Activated CD4-positive, alpha-beta T cell treated with anti-CD3 and anti-CD28 coated beads, Interleukin-2, amount 10 ng/mL, durations not matched to agents 24 days and 14 days (primary cell): ENCODE measurements at places on chromosomes 1 and 21. TPM values are rescaled to one million over a fixed set of nuclear protein-coding genes. Genes with fewer than 3 reads are reported as not detected.

GRCh38 chr21:8989261-8989711, 1532.1 kb upstream of the TPTE start:
- DNase-seq = peak; percentile 38

GRCh38 chr1:220356981-220357850, 85.0 kb upstream of the RAB3GAP2 start:
- no peak for DNase-seq

DNA sequence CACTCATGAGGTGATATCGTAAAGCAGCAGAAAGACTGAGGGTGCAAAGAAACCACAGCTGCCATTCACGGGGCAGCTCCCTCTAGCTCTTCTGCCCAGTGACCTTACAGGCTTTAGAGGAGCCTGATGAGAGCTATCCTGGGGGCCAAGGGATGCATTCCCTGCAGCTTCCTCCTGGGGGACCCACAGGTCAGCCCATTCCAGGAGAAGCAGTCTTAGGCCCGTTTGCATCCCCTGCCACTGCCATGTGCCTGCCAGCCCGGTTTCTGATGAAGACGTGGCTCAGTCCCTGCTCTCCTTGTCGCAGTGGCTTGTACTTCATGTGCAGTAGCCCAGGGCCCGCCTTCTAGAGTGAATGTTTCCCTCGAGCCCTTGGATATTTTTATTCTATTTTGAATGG, 22.8 kb downstream of the ATP5PO start:
- DNase-seq = no peak

FMO3 gene
- total RNA-seq = not detected in 2 replicates

C1orf74 gene
- 2.4 and 3.2 TPM in 2 replicates for total RNA-seq

DNA sequence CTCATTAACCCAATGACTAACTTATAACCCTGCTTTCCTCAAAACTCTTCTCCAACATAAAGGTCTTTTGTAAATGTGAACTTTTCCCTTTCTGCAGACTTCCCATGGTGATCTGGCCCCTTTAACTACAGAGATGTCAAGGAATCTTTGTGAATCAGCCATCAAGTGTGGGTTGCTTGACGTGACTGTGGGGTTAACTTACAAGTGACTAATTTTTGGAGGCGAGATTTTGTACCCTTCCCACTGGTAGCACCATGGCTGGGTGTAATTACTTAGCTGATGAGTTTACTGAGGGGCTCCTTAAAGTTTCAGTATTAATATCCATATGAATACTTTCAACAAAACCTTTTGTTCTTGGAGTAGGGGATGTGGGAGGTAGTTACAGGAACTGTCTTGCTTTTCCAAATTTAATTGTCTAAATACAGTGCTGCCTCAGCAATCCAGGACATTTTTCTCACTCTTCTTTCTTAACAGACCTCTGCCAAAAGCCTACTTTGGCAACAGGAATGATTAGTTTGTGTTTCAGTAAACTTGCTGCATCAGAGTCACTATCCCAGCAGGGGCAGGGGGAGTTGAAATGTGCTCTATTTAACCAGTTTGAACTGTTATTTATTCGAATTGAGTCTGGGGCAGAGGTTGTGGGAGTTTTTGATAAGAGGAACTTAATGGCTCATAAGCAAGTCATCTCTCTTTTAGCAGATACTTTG, 217.3 kb upstream of the FGGY start:
- DNase-seq = no peak

DNA sequence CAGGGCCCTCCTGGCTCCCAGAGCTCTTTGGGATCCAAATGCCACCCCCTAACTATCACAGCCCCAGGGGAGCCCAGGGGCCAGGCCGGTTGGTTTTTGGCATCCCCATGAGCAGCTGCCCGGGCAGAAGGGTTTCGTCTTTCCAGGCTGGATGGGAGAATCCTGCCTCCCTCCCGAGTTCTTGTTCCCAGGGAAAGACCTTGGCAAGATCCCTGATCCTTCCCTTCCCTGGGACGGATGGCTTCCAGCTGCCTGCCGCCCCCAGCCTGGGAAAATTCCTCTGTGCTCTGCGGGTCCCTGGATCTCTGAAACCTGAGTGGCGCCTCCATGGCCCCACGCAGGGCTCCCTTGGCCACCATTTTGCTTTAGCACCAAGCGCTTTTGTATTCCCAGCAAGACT, 55.6 kb downstream of the TAS1R2 start:
- DNase-seq = no peak

EVI5 gene
- 24.6 and 25.8 TPM in 2 replicates for total RNA-seq

CELA2B gene
- not detected in 2 replicates for total RNA-seq

DNA sequence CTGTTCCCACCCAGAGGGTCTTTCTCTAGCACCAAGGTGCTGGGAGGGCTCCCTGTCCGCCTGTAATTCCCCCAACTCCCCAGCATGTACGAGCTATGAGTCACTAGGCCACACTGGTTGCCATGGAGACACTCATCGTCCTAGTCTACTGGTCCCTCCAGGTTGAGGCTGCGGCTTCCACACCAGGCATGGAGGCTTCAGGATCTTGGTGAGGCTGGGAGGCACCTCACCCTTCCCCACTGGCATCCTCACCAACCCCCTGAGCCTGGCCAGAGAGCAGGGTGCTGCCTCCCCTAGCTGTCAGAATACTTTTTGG, 75.6 kb upstream of the KAZN start:
- DNase-seq = no peak

DNA sequence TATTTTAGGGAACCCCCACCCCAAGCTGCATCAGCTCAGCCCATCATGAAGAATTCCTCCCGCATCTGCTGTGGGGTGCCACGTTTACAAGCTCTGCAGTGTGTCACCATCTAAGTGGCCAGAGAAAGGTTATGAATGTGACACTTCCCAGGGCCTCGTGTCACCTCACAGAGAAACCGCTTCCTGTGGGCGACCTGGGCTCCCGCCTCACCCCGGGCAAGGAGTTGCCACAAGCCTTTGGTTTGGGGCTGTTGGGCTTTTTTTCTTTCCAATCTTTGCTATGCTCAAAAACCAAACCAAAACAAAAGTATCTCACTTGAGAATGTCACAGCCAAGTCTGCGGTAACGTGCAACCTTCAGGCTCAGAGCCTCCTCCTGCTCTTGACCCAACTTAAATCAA, 82.1 kb upstream of the ARHGEF16 start:
- DNase-seq = peak; percentile 70

CLEC20A gene
- not detected in 2 replicates for total RNA-seq

GRCh38 chr1:7885513-7886404, 32.9 kb upstream of the UTS2 start:
- peak; percentile 69 for DNase-seq

- DNase-seq = no peak
These were observed 213.0 kb downstream of the DAB1 start for GRCh38 chr1:57210881-57211280.

CELA3A gene
- total RNA-seq = not detected in 2 replicates

KCND3 gene
- total RNA-seq = 0.07 TPM in 1 of 2 replicates, not detected in the other

DNA sequence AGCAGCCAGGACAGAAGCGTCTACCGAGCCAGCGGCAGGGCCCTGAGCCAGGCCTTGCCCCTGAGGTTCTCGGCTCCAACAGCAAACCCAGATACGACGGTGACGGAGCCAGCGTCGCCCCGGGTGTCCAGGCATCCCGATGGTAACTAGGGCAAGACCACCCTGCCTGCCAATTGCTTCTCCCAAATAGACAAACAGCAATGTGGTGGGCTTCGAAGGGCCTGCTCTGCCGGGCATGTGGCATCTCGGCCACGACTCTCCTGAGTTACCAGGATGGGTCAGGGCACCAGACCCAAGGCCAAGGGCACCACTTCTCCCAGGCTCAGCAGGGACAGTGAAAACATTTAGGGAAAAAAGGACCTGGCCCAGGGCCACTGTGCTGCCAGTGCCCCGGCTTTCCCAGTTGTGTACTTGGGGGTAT, 3.2 kb upstream of the ACTRT2 start:
- no peak for DNase-seq
